ENCODE measurements at places on chromosomes 3 and 15. TPM values are rescaled to one million over a fixed set of nuclear protein-coding genes. Genes with fewer than 3 reads are reported as not detected.

The MYRIP gene
- not detected for total RNA-seq

The HDAC11 gene
- 6.1 TPM for total RNA-seq

DNA sequence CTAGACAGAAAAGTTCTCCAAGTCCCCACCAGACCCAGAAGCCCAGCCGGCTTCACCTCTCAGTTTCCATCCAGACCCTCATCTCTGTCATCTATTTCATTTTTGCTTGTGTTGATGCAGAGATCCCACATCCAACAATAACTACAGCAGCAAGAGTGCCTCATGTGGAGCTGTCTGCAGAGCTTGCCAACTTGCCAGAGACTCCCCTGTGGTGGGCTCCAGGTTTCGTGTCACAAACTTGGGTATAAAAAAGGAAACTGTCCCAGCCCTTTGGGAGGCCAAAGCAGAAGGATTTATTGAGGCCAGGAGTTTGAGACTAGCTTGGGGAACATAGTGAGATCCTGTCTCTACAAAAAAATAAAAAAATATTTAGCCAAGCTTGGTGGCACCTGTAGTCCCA lies 182.4 kb upstream of the ATP10A start:
- no peak for DNase-seq

DNA sequence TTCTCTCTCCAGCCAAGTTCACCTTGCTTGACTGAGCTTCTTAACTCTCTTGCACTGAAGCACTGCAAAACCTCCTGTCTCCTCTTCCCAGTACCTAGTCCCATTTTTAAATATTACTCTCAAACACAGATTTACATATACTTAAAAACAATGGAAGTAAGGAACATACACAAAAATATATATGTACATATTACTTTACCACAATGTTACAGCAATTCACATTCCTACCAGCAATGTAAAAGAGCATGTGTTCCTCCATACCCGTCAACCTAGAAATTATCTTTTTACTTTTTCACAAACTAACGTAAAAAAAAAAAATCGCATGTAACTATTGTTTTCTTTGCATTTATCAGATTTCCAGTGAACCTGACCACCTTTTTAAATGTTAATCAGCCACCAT lies 60.4 kb downstream of the RYK start:
- DNase-seq: no peak

The GNAT1 gene
- total RNA-seq: not detected

The CAMK2N2 gene
- total RNA-seq: not detected

The SLC2A2 gene
- total RNA-seq: not detected

DNA sequence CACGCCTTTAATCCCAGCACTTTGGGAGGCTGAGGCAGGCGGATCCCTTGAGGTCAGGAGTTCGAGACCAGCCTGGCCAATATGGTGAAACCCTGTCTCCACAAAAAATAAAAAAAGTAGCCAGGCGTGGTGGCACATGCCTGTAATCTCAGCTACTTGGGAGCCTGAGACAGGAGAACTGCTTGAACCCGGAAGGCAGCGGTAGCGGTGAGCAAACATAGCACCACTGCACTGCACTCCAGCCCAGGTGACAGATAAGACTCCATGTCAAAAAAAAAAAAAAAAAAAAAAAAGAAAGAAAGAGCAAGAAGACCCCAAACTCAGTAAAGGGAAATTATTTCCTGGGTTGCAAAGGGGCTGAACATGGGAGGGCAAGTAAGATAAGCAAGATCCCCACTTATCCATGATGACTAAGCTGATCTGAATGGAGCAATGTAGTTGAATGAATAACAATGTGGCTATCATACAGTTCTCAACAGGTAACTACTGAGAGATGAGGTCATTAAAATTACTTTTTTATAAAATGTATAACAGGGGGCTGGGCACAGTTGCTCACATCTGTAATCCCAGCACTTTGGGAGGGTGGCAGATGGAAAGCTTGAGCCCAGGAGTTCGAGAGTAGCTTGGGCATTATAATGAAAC lies 46.0 kb downstream of the RBM15B start:
- no peak for DNase-seq

DNA sequence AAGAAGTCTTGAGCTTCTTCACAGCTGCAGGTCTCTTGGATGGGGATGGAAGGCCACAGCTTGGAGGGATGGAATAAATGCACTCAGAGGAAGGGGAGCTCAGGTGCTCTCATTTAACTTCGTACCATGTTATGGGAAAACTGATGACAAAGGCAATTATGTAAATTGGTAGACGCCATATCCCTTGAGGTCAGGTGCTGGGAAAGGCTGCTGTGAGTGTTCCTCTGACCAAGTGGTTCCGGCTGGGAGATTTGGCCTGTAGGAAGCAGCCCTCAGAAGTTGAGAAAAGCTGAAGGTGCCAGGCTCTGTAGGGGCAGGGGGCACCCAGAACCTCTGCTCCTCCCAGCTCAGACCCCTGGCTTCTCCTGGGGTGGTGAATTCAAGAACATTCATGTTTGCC lies 47.1 kb downstream of the FAH start:
- DNase-seq: no peak

The REC114 gene
- not detected for total RNA-seq

- peak; percentile 33 for DNase-seq
Observed at GRCh38 chr3:38003371-38003816, 12.8 kb downstream of the VILL start.

The CEP97 gene
- total RNA-seq: 21.9 TPM

- no peak for DNase-seq
Observed at GRCh38 chr15:68228143-68228970, 1.2 kb downstream of the CLN6 start.

- no peak for DNase-seq
Observed at GRCh38 chr3:49566312-49566711, 12.0 kb downstream of the BSN start.

DNA sequence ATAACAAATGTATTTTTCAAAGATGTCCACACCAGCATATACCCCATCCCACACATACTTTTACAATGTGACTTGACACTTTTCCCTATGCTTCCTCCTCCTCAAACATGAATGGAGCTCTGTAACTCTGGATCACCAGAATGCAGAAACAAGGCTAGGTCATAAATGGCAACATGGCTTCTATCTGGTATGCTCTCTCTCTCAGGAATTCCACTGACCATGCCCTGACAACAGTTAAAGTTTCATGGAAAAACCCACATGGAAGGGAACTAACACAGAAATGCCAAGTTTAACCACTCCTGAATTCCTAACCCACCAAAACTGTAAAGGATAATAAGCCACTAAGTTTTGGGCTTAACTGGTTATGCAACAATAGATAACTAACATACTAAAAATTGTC lies 19.9 kb downstream of the MYO9A start:
- no peak for DNase-seq

DNA sequence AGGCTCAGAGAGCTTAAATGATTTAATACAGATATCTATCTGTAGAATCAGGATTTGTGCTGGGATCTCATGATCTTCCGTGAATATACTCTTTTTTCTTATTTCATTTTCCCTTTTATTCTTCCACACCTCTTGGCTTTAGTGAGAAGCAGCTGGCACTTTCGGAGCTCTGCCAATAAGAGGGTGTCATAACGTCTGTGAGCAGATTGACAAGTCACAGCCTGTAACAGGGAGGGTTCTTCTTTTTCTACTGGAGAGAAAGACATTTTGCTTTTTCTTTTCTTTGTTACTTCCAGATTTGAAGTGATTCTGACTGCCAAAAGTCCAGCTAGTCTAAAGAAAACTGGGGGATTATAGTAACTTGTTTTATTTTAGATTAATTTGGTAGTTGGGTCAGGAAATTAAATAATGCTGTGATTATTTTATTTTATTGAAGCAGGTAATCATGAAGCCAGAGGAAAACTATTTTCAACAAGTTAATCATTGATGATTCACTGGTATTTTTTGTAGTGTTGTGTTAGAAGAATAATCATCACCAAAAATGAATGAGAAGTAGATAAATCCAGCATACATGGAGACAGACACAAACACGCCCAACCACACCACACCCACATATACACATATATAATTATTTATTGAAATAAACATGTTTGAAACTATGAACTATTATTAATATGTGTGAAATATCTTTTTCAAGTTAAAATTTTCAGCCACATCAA lies 69.8 kb downstream of the TNFAIP8L3 start:
- DNase-seq: peak; percentile 14

GRCh38 chr3:12267376-12268030 lies 21.4 kb upstream of the PPARG start:
- no peak for DNase-seq

The ADIPOQ gene
- not detected for total RNA-seq

GRCh38 chr3:46006238-46007032 lies 10.8 kb upstream of the FYCO1 start:
- peak; percentile 79 for DNase-seq

DNA sequence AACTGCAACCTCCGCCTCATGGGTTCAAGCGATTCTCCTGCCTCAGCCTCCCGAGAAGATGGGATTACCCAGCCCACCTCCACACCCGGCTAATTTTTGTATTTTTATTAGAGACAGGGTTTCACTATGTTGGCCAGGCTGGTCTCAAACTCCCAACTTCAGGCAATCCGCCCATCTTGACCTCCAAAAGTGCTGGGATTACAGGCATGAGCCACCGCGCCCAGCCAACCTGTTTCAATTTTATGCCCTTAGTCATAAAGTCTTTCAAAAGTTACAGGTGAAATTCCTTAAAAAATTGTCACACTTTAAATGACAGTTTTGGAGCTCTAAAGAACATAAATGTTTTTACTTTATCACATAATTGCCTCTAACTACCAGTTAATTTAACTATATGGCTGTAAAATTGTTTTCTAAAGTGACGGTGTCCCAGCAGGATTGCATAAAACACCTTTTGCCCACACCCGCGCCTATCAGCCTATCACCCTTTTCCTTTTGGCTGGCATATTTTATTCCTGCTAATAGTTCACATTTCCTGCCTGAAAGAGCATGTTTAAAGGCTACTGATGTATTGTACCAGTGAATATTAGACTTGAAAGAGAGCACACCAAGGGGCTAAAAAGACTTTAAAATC lies 164.2 kb upstream of the SEMA6D start:
- no peak for DNase-seq

- no peak for DNase-seq
Observed at GRCh38 chr15:63915209-63915872, 81.6 kb upstream of the HERC1 start.

The CPLX3 gene
- not detected for total RNA-seq

- peak; percentile 87 for DNase-seq
Observed at GRCh38 chr3:99579246-99579645, 59.1 kb upstream of the COL8A1 start.

DNA sequence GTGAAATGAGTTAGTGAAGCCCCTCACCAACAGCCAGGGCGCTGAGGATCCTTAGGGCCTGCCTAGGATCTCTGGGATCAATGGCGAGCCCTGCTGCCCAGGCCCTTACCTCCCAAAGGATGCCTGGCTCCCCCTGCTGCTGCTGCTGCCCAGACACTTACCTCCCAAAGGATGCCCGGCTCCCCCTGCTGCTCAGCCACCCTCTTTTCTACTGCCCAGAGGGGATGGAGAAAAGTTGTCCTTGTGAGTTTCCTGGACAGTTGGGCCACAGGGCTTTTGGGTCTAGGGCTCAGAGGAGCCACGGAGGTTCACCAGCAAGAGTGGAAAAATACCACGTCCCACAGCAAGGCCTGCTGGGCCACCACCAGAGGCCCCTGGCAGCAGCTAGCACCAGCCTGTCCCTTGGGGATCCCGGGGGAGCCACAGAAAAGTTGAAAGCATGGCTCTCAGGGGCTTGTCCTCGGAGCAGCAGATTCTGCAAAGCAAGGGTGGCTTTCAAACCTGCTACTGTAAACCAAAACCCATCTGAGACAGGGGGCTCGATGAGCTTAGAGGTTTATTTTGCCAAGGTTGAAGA lies 59.4 kb downstream of the SLC6A6 start:
- peak; percentile 73 for DNase-seq

GRCh38 chr3:120239644-120240043 lies 45.4 kb downstream of the GPR156 start:
- no peak for DNase-seq

GRCh38 chr3:47908744-47909143 lies 105.8 kb downstream of the DHX30 start:
- DNase-seq: peak; percentile 6

DNA sequence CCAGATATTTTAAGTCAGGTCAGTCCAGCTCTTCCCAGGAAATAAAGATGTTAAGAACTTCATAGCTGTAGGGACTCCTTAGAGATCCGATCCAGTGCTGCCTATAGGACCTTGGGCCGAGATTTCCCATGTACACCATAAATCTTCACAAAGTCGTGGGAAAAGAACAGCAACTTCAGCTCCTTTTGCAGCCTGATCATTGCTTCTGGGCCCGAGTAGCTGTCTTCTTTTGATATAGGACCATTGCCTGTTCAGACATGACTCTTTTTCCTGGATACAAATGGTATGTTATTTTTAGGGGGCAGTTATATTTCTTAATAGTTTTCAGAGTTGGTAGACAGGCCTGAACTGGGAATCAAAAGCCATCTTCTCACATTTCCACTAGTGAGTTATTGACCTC lies 20.5 kb downstream of the IL1RAP start:
- DNase-seq: no peak

The TOPAZ1 gene
- not detected for total RNA-seq

DNA sequence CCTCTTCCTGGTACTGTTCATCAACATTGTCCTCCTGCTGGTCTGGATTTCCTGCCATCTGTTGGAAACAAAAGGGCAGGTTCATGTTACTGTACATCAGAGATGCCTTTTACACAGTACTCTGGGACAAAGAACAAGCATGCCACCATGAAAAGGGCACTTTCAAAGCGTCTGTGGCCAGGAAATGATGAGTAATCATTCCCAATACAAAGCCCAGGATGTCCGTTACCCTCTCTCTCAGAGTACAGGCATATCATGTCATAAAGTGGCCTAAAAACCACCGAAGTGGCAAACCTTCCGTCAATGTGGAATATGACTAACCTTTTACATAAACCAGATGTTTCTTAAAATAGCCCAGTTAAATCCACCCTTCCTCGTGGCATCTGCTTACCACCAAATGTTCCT lies 71.2 kb downstream of the GOLIM4 start:
- DNase-seq: peak; percentile 96

- no peak for DNase-seq
Observed at GRCh38 chr3:142863010-142863817, 25.7 kb downstream of the PCOLCE2 start.

DNA sequence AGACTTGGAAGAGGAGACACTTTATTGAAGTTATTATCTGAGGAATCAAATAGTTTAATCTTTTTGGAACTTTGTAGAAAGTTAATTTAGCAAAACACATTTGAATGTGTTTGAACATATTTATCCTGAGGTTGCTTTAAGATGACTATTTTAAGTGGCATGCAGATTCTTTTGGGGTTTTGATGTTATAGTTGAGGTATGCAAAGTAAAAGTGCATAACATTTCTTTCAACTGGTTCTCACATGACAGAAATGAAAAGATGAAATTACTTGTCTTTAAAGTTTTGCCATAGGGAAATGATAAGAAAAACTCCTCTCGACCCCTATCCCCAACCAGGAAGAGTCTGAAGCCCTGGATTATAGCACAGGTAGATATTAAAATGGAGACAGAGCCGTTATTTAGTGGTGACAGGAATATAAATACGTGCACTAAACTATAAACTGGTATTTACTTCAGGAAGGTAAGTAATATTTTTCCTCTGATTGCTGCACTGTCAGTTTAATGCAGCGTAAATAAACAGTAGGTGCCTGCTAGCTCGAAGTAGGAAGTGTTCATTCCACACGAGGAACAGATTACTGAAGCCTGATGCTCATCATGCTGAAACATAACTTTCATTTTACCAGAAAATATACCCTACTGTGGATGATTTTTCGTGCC lies 15.1 kb upstream of the SATB1 start:
- peak; percentile 17 for DNase-seq

The CNTN4 gene
- under 0.01 TPM for total RNA-seq

GRCh38 chr3:64824394-64824909 lies 136.7 kb upstream of the ADAMTS9 start:
- DNase-seq: no peak

Data from IMR-90 (cell line).